ENCODE measurements at places on chromosomes 16 and 17. TPM values are rescaled to one million over a fixed set of nuclear protein-coding genes. Genes with fewer than 3 reads are reported as not detected.

DNA sequence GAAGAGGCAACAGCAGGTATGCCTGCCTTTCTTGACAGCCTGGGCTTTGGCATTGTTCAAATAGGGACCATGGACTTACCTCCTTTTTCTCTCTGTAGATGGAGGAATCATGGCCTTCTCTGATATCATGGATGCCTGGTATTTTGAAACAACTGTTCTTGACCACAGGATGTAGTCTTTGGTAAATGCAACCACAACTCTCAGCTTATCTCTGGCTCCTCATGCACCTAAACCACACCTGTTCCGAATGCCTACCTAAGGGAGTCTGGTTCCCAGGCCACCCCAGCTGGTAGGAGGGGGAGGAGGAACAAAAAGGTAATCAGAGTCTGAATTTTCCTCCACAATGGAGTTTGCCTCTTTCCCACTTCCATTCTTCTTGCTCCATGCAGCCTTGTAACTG is 18.8 kb downstream of the CDK5RAP3 start:
- no peak overlapping the region for H3K27ac ChIP-seq
- no peak for DNase-seq
- H3K4me1 ChIP-seq = peaks cover 15% of the 10 kb centered on the region
- no peak overlapping the region for H3K4me3 ChIP-seq

GRCh38 chr17:65857718-65858117 is 296.3 kb upstream of the AXIN2 start:
- no peak for DNase-seq
- H3K27me3 ChIP-seq = peaks cover 2% of the 10 kb centered on the region
- H3K27ac ChIP-seq = no peak overlapping the region
- H3K4me3 ChIP-seq = no peak overlapping the region
- H3K4me1 ChIP-seq = no peaks in the 10 kb centered on the region

Gene KRT9
- not detected for polyA plus RNA-seq

Gene CISD3
- polyA plus RNA-seq = 197 TPM

- H3K4me1 ChIP-seq = peaks cover 2% of the 10 kb centered on the region
- no peak overlapping the region for H3K4me3 ChIP-seq
- no peaks in the 10 kb centered on the region for H3K27me3 ChIP-seq
Measured at GRCh38 chr17:34400301-34400931, 37.4 kb upstream of the CCL1 start.

GRCh38 chr17:43949781-43950180 is 4.0 kb downstream of the PYY start:
- H3K27me3 ChIP-seq = peaks cover 13% of the 10 kb centered on the region
- H3K4me3 ChIP-seq = no peak overlapping the region
- H3K36me3 ChIP-seq = no peaks in the 10 kb centered on the region
- no peaks in the 10 kb centered on the region for H3K4me1 ChIP-seq
- DNase-seq = no peak
- no peak overlapping the region for H3K27ac ChIP-seq

- H3K4me1 ChIP-seq = peaks cover 21% of the 10 kb centered on the region
- no peak overlapping the region for H3K4me3 ChIP-seq
- no peak for DNase-seq
- H3K27ac ChIP-seq = no peak overlapping the region
- H3K36me3 ChIP-seq = no peaks in the 10 kb centered on the region
Measured at GRCh38 chr16:75002474-75002873, 3.6 kb downstream of the ZNRF1 start.

Gene KIF2B
- not detected for polyA plus RNA-seq

DNA sequence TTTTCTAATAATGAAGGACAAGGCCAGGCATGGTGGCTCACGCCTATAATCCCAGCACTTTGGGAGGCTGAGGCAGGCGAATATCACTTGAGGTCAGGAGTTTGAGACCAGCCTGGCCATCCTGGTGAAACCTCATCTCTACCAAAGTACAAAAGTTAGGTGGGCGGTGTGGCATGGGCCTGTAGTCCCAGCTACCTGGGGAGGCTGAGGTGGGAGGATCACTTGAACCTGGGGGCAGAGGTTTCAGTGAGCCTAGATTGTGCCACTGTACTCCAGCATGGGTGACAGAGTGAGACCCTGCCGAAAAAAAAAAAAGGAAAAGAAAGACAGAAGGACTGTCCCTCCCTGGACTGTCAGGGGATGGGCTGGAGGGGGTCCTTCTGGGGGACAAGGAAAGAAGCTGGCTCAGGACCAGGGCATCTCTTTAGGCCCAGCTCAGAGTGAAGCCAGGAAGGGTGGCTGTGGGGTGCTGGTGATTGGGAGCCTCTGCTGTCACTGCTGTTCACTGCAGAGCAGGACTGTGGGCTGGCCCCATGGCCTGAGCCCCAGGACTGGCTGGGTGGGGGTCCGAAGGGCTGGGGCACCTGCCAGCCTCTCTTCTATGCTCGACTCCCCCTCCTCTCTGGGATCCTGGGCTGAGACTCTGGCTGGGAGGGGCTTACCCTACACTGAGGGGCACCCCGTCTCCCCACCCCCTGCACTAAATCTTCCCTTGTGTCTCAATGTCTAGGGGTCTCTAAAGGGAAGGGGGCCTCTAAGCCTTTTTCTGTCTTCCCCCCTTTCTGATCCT is 909 bp upstream of the ARHGAP23 start:
- no peak for DNase-seq
- H3K27me3 ChIP-seq = peaks cover 6% of the 10 kb centered on the region
- H3K36me3 ChIP-seq = no peaks in the 10 kb centered on the region
- peaks cover 14% of the 10 kb centered on the region for H3K4me1 ChIP-seq

DNA sequence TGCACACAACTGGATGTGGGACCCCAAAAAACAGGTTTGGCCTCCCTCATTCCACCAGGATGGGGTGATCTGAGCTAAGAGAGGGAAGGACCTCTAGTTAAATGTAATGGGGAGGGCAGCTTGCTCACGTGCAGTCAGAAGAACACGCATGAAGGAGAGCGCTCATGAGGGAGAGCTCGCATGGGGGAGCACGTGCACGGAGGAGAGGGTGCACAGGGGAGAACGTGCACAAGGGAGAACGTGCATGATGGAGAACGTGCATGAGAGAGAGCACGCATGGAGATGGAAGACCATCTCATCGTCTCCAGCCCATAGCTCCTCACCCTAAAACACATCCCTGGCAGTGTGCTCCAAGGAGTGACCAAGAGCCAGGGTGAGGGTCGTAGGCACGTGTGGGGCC is 141.2 kb downstream of the RBFOX3 start:
- no peak overlapping the region for H3K4me3 ChIP-seq
- no peaks in the 10 kb centered on the region for H3K4me1 ChIP-seq
- no peaks in the 10 kb centered on the region for H3K36me3 ChIP-seq
- DNase-seq = no peak
- no peaks in the 10 kb centered on the region for H3K27me3 ChIP-seq
- no peak overlapping the region for H3K27ac ChIP-seq

GRCh38 chr16:53958341-53958880 is 254.5 kb downstream of the FTO start:
- no peak overlapping the region for H3K27ac ChIP-seq
- DNase-seq = no peak
- peaks cover 11% of the 10 kb centered on the region for H3K36me3 ChIP-seq
- H3K4me3 ChIP-seq = no peak overlapping the region

Gene CDH16
- polyA plus RNA-seq = not detected

Gene DNAI2
- polyA plus RNA-seq = 0.74 TPM

GRCh38 chr16:13394488-13394887 is 493.1 kb downstream of the SHISA9 start:
- no peaks in the 10 kb centered on the region for H3K36me3 ChIP-seq
- H3K4me3 ChIP-seq = no peak overlapping the region
- peaks cover 1% of the 10 kb centered on the region for H3K27me3 ChIP-seq
- H3K27ac ChIP-seq = no peak overlapping the region
- DNase-seq = no peak
- no peaks in the 10 kb centered on the region for H3K4me1 ChIP-seq

GRCh38 chr17:2694381-2695242 is 17.0 kb downstream of the CLUH start:
- peaks cover 2% of the 10 kb centered on the region for H3K27me3 ChIP-seq
- peak overlapping the region; percentile 54 for H3K4me3 ChIP-seq
- peaks cover 10% of the 10 kb centered on the region for H3K4me1 ChIP-seq

DNA sequence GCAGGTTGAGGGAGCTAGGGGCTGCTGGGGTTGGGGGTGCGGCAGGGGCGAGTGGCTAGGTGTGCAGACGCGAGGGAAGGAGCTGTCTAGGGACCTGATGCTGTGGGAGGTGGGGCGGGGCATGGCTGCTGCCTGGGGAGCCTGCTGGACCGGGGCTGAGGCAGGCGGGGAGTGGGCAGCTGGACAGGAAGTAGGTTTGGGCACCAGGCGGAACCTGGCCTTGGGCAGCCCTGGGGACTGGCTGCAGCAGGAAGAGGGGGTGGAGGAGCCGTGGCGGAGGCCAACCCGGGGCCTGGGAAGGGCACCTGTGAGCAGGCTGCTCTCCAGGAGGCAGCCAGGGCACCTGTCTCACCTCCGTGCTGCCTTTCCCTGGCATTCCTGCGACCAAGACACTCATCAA is 5.9 kb upstream of the DNASE1L2 start:
- peaks cover 11% of the 10 kb centered on the region for H3K4me1 ChIP-seq
- H3K27me3 ChIP-seq = no peaks in the 10 kb centered on the region
- DNase-seq = no peak
- no peak overlapping the region for H3K27ac ChIP-seq
- H3K36me3 ChIP-seq = peaks cover 6% of the 10 kb centered on the region

DNA sequence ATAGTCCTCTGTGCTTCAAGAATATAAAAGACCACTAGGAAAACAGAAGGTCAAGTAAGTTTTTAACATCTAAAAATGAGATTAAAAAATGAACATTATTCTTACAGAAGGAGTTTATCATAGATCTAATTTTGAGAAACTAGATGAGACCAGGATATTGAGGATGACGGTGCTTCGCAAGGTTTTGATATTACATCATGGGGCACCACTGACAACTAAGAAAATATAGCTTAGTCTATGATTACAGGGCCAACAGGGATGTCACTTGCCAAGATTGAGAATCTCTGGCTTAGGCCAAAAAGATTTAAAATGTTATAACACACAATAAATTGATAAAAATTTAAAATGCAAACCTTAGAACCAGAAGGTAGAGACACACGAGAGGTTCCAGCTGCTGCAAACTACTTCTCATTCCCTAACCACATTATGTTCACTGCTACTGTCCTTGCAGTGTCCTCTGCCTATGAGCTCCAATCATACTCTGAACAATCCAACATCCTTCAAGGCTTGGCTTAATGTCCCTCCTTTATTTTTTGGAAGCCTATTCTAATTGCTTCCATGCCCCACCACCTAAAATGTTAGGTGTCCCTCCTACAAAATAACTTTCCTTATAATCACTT is 33.2 kb downstream of the USP32 start:
- H3K27ac ChIP-seq = no peak overlapping the region
- H3K36me3 ChIP-seq = no peaks in the 10 kb centered on the region
- H3K27me3 ChIP-seq = no peaks in the 10 kb centered on the region

GRCh38 chr17:6713130-6713917 is at the start of gene SLC13A5:
Gene SLC13A5 (minus strand): TSS chr17:6713369. CDS start chr17:6713333, 36 bp downstream.
- no peaks in the 10 kb centered on the region for H3K36me3 ChIP-seq
- DNase-seq = no peak
- H3K4me3 ChIP-seq = no peak within 1 kb of the TSS

DNA sequence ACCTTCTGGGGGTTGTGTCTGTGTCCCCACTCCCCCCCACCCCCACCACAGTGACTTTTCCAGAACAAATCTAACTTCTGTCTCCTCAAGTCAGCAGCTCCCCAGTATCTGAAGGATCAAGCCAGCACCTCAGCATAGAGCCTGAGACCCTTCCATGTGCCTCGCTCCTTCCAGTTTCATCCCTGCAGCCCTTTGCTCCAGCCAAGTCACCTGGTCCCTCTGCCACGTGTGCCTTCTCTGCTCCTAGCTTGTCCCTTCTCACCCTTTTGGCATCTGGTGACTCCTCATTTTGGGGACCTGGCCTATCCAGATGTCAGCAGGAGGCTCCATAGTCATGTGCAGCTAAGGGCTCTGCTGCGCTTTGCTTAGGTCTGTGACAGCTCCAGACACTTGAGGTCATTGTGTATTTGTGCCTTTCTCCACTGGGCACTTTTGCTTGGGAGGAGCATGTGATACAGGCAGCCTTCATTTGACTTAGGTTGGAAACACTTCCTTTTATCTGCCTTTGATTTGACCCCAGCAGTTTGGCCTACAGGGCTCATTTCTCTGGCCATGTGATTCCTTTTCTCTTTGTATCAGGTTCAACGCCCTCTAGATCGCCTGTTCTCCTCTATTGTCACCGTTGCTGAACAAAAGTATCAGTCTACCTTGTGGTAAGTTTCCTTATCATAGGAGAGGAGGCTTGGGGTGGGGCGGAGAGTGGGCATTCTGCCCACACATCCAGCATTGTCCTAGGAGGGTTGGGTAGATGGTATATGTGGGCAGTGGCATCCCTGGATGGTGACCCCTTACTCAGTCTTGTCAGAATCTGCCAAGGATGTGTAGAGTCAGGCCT is 7.1 kb upstream of the NFATC3 start:
- peaks cover 90% of the 10 kb centered on the region for H3K4me1 ChIP-seq
- H3K27ac ChIP-seq = peak overlapping the region; percentile 96
- H3K4me3 ChIP-seq = peak overlapping the region; percentile 33
- peaks cover 8% of the 10 kb centered on the region for H3K27me3 ChIP-seq
- peaks cover 25% of the 10 kb centered on the region for H3K36me3 ChIP-seq

Gene DOK4
- polyA plus RNA-seq = 2.2 TPM

GRCh38 chr16:31489298-31489564 is 6.3 kb downstream of the SLC5A2 start:
- H3K4me1 ChIP-seq = peaks cover 12% of the 10 kb centered on the region
- H3K36me3 ChIP-seq = no peaks in the 10 kb centered on the region
- peaks cover 4% of the 10 kb centered on the region for H3K27me3 ChIP-seq

- DNase-seq = no peak
- H3K4me1 ChIP-seq = no peaks in the 10 kb centered on the region
- peaks cover 12% of the 10 kb centered on the region for H3K36me3 ChIP-seq
- no peaks in the 10 kb centered on the region for H3K27me3 ChIP-seq
- H3K4me3 ChIP-seq = no peak overlapping the region
- no peak overlapping the region for H3K27ac ChIP-seq
Measured at GRCh38 chr17:72858826-72859495, 233.5 kb downstream of the SLC39A11 start.

GRCh38 chr16:8173111-8173644 is 417.1 kb downstream of the TMEM114 start:
- DNase-seq = no peak
- peaks cover 5% of the 10 kb centered on the region for H3K27me3 ChIP-seq
- no peak overlapping the region for H3K4me3 ChIP-seq
- no peak overlapping the region for H3K27ac ChIP-seq
- no peaks in the 10 kb centered on the region for H3K4me1 ChIP-seq

Gene VASN
- polyA plus RNA-seq = 0.20 TPM
